ENCODE measurements at places on chromosomes 11 and 22. TPM values are rescaled to one million over a fixed set of nuclear protein-coding genes. Genes with fewer than 3 reads are reported as not detected.

Gene CWF19L2
- total RNA-seq, result 14.7 TPM

DNA sequence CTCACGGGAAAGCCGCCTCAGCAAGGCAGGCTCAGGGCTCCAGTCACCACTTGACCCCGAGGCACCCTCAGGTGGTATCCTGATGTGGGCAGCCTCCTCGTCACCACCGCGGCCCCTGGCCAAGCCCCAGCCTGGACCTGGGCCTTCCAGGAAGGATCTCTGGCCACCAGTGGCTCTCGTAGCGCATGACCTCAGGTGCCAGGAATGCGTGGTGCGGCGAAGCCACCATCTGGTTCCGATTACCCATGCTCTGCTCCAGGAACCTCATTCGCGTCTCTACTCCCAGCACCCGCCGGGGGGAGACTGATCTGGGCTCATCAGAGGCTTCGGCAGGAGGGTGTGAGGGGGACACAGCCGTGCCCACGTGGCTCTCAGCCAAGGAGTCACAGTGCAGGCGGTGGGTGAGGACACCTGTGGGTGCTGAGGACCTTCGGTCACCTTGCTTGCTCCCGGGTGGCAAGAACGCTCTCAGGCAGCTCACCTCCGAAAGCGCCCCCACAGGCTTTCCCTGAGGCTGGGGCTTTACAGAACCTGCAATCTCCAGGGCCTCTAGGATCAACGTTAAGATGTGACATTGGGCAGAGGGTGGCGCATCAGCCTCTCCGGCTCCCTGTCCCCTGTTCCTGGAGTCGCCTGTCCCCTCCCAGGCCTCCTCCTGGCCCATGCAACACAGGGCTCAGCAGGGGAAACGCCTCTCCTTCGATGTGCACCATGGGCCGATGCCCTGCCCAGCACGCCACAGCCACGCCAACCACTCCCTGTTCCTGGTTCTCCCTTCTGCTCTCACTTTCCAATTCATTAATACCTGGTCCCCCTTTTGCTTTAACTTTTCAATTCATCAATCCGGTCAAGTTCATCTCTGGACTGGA lies 39.0 kb downstream of the TBX1 start:
- no peak for DNase-seq

Gene VPREB3
- not detected for total RNA-seq

Gene MAP6
- 0.26 TPM for total RNA-seq

DNA sequence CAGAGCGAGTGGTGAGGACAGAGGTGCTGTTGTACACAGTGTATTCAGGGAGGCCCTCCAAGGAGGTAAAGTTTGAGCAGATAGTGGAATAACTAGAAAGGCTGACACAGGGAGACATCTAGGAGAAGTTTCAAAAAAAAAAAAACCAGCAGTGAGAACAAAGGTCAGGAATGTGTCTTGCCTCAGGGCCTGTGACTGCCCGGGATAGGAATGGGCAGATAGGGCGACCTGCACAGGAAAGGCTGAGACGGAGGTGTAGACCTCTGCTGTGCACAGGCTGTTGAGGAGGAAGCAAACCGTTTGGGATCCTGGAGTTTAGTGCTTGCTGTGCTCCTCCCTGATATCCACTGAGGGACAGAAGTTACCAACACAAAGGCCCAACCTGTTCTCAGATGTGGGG lies 406.5 kb upstream of the B3GAT1 start:
- no peak for DNase-seq

Measured in endothelial cell (in vitro differentiated cells).